ENCODE measurements at places on chromosomes 5 and 9. TPM values are rescaled to one million over a fixed set of nuclear protein-coding genes. Genes with fewer than 3 reads are reported as not detected.

- no peaks in the 10 kb centered on the region for H3K4me1 ChIP-seq
- no peaks in the 10 kb centered on the region for H3K27me3 ChIP-seq
- no peak overlapping the region for H3K27ac ChIP-seq
- DNase-seq = no peak
Measured at GRCh38 chr9:17725399-17726010, 146.6 kb downstream of the SH3GL2 start.

DNA sequence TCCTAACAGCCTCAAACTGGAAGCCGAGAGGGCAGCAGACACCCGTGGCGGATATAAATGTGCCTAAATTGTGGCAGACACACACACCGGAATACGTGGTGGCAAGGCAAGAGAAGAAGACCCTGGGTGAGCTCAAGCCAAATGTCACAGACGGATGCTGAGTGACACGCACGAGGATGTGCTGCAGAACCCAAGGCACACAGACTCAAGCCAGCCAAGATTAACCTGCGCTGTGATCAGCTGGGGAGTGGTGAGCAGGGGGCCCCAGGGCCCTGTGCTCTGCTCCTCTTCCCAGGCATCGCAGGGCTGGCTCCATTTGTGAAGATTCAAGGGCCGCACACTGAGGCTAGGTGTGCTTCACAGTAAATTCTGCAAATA, 16.4 kb downstream of the SEMA4D start:
- no peak overlapping the region for H3K4me3 ChIP-seq
- H3K27ac ChIP-seq = no peak overlapping the region
- peaks cover 14% of the 10 kb centered on the region for H3K36me3 ChIP-seq
- H3K27me3 ChIP-seq = no peaks in the 10 kb centered on the region
- H3K4me1 ChIP-seq = peaks cover 40% of the 10 kb centered on the region

- H3K4me3 ChIP-seq = no peak overlapping the region
- DNase-seq = no peak
- peaks cover 31% of the 10 kb centered on the region for H3K36me3 ChIP-seq
- H3K27me3 ChIP-seq = no peaks in the 10 kb centered on the region
Measured at GRCh38 chr5:116498503-116499048, 76.0 kb downstream of the SEMA6A start.

DNA sequence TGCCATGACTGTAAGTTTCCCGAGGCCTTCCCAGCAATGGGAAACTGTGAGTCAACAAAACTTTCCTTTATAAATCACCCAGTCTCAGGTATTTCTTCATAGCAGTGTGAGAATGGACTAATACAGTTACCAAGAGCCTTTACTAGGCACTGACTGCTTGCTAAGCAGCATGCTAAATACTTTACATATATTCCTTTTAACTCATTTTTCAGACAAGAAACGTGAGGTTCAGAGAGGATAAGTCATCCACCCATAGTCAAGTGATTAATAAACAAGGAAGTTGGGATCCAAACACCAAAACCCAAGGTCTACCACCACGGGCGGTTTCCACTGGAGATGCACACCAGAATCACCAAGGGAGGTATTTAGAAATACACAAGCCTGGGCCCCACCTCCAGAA, 50.8 kb downstream of the GABBR2 start:
- no peak for DNase-seq
- peaks cover 5% of the 10 kb centered on the region for H3K27me3 ChIP-seq
- H3K27ac ChIP-seq = no peak overlapping the region
- H3K4me3 ChIP-seq = no peak overlapping the region
- no peaks in the 10 kb centered on the region for H3K4me1 ChIP-seq

Gene GRM6
- not detected for total RNA-seq

Gene OLFM1
- 23.3 TPM for total RNA-seq

Gene IRX2
- total RNA-seq = 42.5 TPM

Gene SELENOP
- 2.2 TPM for total RNA-seq

Gene TAS2R1
- total RNA-seq = not detected

Data from neural crest cell (in vitro differentiated cells).